Stimulated activated CD4-positive, alpha-beta T cell treated with anti-CD3 and anti-CD28 coated beads, Interleukin-15, amount 100 ng/mL, for 24 hours (primary cell): ENCODE measurements at places on chromosomes 16 and 17.

DNA sequence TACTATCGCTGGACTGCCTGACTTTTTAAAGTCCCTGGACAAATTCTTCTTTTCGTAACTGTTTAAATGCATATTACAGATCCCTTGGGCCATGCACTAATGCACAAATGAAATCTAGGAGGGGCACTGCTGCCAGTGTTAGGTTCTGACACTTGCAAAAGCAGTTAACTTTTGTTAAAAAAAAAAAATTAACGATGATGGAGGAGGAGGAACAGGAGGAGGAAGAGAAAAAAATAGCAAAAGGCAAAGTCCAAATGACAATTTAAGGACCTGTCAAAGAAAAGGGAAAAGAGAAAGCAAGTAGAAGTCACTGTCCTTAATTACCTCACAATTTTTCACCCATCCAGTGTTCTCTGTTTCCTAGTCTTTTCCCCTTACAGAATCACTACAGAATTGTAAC, 97.8 kb upstream of the CORO6 start:
- no peak for DNase-seq

DNA sequence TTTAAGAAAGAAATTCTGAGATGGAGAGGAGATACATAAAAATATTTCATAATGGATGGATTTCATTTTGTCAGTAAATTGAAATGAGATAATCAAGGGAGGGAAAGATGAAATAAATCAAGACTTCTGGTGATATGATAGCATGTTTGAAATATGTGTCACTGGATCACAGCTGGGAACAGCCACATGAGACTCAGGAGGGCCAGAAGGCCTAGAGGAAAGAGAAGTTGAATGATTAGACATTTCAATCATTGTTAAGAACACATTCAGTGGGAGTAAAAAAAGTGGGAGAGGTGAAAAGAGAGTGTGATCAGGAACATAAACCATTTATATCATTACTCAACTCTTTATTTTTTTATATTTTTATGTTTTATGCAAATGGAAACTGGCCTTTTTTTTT, 933.4 kb downstream of the KCNJ2 start:
- DNase-seq = no peak

- DNase-seq = no peak
These were observed 40.1 kb upstream of the RGS9 start for GRCh38 chr17:65097110-65097509.

- DNase-seq = no peak
These were observed 69.8 kb downstream of the SLC5A11 start for GRCh38 chr16:24915576-24915975.

DNA sequence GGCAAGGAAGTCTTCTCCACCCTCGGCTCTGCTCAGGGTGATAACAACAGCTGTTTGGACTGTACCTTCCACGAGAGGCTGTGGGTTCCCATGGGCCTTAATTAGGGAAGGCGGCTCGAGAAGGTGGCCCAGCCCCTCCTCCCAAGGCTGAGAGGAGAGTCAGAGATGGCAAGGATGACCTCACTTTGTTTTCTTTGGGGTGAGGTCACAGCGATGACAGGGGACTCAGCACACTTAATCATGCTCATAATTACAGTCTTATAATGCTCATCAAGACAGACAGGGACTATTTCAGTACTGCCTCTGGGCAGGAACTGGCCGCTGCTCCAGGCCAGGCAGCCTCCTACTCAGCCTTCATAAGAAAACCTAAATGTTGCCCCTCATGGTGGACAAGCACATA, 19.7 kb downstream of the WFDC1 start:
- DNase-seq = no peak

- DNase-seq = peak; percentile 83
These were observed 768 bp upstream of the TBX6 start for GRCh38 chr16:30092373-30093010.

- no peak for DNase-seq
These were observed 65.7 kb downstream of the KANSL1 start for GRCh38 chr17:46127524-46127923.

- DNase-seq = no peak
These were observed 4.9 kb downstream of the SDK2 start for GRCh38 chr17:73639322-73639721.

DNA sequence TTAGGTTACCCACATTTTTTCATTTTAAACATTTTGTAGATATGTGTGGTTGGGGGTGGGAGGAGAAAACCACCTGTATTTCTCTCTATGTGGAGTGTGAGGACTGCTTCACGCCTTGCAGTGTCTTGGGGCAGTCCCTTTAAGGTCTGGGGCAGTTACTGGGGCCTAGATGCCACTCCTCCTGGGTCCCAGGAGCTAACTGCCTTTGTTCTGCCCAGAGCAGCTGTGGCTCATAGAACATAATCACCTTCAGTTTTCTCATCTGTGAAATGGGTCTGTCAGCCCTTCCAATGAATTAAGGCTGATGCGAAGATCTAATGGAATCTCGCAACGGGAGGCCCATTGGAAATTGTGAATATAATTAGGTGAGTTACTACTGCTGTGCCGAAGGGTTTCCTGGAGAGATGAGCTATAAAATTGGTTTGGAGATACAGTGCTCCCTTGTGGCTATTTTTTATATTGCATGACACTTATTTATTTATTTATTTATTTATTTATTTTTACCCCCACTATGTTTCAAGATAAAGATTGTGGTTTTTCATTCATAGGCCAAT, 22.9 kb downstream of the DHRS7C start:
- no peak for DNase-seq

GRCh38 chr17:63675607-63676546, 24.0 kb downstream of the LIMD2 start:
- DNase-seq = no peak

DNA sequence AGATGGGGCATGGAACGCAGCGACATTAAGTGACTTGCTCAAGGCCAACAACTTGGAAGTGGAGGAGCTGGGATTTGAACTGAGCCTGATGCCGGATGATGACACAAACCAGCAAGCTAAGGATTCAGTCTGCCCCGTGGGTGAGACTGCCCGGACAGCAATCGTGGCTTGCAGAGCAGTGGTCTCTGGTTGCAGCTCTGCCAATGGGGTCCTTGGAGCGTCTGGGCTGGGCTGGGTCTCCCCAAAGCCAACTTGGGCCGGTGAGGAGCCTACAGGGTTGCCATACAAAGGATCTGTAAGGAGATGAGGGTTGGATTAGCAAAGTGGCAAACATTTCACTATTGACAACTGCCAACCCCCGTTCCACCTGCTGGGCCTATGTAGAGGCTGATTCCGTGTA, 2.6 kb upstream of the CRISPLD2 start:
- no peak for DNase-seq

DNA sequence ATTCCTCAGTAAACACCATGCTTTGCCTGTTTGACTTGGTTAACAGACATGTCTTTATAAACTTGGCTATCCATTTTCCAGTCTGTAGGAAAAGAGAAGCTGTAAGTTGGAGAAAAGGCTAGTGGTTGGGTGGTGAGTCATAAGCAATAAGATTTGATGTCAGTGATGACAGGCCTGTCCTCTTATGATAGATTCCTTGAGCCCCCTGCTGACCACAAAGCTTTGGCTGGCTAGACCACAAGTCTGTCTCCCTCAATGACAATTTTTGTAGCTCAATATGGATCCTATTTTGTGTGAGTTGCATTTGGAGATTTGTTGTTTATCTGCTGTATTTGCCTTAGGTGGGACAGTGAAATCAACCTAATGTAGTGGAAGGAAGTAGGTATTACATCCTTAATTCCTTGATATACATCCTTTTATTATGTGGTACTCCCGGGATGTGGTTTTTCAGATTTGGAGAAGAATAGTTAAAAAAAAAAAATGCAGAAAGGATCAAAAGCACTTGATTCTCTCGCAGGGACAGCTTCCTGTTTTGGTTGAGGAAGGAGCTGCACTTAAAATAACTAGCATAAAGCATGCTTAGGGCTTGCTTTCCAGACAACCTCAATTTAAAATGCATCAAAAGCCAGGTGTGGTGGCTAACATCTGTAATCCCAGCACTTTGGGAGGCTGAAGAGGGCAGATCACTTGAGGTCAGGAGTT, 67.4 kb downstream of the SIAH1 start:
- DNase-seq = peak; percentile 35

- DNase-seq = peak; percentile 62
These were observed 348.3 kb downstream of the CPPED1 start for GRCh38 chr16:12455287-12455798.

GRCh38 chr17:78821961-78822360, 18.7 kb downstream of the USP36 start:
- no peak for DNase-seq
